ENCODE measurements at places on chromosomes 2 and 18.

DNA sequence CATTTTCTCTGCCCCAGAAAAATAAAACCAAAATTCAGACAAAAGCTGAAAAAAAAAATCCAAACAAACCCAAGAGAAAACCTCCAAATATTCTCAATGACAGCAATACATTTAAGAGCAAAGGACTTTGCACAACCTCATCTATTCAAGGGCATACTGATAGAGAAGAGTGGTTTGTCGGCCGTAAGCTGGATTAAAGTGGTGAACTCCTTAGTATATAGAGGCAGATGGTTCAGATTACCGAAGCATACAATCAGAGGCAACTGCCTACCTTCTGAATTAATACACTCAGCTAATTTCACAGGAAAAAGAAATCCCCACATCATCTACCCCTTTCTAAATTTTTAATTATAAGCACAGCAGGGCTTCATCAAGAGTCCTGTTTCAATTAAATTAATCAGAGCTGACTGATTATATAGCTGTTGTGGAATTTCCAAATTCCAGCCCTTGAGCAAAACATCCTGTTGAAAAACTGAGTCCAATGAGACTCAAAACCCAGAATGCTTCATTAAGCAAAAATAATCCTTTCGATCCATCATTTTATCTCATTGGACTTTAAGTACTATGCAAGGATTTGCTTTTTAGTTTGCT, at the start of gene CPLX4:
Gene CPLX4 (minus strand): TSS at position 190 of the 591 bp plus-strand sequence. CDS start 187 bp downstream, at position 3.
- no peak for DNase-seq

DNA sequence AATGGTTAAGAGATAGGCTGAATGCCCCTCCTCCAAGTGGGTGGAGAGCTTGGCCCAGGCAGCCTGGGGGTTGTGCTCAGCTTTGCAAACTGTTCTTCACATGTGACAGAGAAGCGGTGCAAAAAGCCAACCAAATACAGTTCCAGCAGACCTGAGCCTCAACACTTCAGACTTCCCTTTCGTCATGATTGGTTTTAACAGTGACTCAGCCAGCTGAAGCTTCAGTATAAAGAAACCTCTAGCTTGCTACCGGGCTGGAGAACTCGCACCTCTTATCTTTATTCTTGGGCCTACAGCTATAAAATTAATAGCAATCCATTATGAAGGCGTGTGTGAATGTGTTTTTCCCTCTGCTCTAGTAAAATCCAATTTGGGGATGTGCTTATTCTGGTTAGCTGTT, 20.0 kb downstream of the SETBP1 start:
- no peak for DNase-seq

DNA sequence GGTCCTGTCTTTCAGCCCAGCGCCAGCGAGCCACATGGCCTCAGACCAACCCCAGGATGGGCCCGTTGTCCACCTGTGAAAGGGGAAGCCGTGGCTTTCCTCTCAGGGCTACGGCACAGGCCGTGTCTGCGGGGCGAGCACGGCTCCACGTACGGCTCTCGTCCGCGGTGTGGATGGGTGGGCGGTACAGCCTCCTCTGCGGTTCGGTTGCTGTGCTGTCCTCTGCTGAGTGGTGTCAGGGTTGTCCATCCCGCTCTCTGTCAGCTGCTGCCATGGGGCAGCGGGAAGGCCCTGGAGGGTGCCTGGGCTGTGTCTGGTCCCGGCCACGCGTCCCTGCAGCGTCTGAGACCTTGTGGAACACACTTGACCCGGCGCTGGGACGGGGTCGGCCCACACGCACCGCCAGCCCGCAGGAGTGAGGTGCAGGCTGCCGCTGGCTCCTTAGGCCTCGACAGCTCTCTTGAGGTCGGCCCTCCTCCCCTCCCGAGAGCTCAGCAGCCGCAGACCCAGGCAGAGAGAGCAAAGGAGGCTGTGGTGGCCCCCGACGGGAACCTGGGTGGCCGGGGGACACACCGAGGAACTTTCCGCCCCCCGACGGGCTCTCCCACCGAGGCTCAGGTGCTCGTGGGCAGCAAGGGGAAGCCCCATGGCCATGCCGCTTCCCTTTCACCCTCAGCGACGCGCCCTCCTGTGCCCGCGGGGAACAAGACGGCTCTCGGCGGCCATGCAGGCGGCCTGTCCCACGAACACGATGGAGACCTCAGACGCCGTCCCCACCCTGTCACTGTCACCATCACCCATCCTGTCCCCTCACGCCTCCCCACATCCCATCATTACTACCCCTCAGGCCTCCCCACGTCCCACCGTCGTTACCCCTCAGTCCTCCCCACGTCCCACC, 128.7 kb downstream of the NFATC1 start:
- DNase-seq, result peak; percentile 24

DNA sequence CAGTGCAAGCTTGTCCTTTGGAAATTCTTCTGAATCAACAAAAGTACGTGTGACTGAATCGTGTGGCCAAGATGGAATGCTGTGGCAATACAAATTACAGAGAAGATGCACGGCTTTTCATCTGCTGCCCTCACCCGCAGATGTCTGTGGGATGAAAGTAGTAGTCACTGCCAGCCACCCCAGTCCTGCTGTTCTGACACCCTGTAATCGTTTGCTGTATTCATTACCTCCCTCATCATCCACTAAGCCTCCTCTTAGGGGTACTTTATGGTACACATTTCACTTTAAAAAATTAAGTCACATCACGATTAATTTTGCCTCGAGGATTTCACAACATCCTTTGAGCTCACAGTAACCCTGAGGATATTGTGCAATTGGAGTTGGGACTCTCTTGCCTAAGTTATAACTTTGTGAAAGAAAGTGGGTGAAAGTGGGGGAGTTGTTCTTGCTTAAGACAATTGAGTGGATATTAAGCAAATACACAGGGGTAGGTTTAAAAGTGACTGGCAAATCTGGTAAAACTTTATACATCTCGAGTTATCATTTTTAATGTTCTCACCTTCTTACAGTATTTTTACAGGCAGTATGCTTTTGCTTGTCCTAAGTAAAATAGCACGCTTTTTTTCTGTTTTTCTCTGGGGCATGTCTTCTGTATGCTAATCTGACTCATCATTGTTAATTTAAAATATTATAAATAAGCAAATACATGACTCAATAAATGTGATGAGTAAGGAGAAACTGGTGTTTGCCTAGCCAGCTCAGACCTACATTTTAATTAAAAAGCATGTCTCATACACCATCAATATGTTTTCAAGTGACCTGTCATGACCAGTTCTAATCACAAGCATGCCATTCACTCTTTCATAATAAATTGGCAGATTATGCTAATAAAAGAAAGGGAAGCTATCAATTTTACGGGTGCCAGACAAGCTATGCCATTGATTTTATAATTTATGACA, 680.9 kb downstream of the IRS1 start:
- no peak for DNase-seq

- no peak for DNase-seq
These were observed 100.1 kb downstream of the PLCL1 start for GRCh38 chr2:197904446-197904845.

DNA sequence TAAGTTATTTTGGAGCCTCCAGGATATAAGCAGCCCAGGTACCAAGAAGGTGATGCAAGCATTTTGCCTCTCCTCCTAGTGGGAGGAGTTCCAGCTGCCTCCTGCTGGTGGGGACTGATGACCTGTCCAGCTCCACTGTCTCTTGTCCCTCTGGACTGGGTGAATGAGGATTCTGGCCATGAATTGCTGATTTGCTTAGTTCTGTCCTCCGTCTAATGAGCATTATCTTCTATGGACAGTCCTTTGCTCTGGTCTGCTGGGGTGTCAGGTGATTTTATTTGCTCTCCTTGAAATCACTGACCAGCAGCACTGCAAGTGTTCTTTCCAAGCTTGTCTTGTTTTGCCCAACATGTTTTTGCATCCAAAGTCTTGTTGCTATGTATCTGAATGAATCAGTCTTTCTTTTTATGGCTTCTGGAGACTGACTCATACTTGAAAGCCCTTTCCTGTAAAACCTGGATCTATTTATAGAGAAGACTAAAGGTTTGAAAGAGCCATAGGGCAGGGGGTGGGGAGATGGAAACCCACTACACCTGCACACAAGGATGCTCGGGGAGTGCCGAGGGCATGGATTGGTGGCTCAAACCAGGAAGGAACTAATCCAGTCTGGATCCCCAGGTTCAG, 40.5 kb upstream of the EFHD1 start:
- DNase-seq, result no peak

DNA sequence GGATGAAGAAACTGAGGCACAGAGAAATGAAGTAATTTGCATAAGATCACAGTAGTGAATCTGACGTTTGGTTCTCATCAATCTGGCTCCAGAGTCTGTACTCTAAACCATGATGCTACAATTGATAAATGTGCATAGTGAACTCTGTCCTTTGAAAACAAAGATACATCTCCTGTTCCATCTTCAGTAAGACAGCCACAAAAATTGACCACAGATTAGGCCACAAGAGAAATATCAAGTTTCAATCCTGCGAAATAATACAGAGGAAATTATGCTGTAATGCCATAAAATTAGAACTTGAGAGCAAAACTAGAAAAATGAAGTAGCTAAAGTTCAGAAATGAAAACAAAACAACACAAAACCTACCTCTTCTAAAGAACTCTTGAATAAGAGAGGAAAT, 28.4 kb downstream of the FAM98A start:
- no peak for DNase-seq

DNA sequence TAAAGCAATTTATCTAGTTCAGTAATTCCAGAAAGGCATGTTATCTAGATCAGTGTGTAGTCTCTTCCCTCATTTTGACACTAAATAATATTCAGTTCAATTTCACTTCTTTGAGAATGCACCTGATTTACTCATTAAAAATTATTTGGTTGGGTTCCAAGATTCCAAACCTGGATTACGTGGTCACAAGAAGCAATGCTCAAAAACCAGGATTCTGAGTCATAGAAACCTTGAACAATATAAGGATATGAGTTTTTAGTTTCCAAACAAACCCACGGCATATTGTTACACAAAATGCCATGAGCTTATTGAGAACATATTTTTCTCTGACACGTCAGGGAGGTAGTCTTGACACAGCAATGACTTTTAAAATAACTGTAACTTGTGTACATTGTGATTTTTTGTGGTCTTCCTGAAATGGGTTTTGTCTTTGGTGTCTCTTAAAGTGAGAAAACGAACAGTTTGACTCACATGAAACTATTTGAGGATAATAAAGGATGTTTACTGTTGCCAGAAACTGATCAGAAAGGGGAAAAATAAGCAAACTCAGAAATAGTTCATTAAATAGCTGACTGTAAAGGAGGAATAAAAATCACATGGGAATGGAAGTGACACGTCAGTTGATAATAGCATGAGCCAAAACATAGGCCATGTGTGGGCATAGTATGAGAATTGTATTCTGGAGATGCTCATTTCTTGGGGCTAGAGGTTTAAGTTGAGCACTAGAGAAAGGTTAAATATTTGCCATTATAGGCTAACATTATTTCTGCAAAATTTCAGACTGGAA, 617.7 kb upstream of the CDH2 start:
- no peak for DNase-seq

GRCh38 chr18:73047688-73048087, 179.9 kb upstream of the NETO1 start:
- DNase-seq, result no peak

DNA sequence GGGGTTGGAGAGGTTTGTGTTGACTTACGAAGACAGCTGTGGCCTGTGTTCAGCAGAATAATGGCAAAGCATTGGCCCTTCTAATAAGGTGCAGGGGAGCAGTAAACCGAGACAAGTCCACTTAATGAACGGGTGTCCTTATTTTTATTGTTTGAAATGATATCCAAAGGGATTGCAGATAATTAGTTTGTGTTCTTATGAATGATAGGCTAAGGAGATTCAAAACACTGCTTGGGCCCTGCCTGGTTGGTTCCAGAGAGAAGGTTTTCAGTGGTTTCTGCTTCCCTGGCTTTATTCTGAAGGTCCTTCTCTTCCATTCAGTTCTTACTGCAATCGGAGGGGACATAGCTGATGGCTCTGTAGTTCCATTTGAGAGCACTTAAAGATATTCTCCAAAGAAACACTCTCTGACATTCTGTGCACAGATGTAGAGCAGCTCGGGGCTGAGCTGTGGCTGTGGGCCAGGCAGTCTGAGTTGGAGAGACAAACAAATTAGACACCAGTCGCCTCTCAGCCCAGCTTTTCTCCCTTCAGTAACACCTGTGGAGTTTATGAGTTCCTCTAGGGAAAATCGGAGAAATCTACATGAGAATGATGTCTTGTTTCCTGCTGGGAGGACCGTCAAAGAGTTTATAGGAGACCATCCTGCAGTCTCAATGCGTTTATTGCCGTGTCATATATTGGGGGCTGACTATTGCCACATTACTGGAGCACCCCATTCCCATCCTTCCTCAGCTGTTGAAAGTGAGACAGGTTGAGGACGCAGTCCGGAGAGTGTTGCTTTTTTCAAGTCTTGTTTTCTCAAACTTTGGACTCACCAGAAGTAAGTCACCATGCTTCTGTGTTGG, 6.5 kb downstream of the GREB1 start:
- no peak for DNase-seq

DNA sequence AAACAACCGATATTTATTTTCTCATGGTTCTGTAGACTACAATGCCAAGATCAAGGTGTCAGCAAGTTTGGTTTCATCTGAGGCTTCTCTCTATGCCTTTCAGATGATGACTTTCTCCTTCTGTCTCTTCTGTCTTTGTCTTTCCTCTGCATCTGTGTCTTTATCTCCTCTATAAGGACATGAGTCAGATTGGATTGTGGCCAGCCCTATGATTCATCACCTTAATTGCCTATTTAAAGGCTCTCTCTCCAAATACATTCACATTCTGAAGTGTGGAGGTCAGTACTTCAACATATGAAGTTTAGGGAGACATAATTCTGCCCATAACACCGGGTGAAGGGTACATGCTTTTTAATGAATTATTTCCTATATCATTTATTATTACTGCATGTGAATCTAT, 71.2 kb upstream of the CNTNAP5 start:
- no peak for DNase-seq

- no peak for DNase-seq
These were observed 34.2 kb downstream of the MRPL35 start for GRCh38 chr2:86233436-86233835.

DNA sequence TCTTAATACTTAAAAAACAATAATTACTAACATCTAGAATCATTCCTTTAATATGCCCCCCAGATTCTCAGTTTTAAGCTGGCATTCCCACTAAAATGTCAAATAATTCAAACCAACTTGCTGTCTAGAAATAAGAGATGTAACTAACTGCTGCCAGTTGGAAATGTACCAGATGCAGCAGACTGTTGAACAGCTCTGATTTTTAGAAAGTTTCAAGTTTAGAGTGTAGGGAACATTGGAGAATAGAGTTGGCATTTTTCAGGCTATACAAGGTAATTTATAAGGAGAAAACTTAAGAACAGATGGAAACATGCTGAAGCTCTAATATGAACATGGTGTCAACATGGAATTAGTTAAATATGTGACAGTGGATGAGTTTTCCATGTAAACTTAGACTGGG, 101.4 kb downstream of the PTRHD1 start:
- no peak for DNase-seq

DNA sequence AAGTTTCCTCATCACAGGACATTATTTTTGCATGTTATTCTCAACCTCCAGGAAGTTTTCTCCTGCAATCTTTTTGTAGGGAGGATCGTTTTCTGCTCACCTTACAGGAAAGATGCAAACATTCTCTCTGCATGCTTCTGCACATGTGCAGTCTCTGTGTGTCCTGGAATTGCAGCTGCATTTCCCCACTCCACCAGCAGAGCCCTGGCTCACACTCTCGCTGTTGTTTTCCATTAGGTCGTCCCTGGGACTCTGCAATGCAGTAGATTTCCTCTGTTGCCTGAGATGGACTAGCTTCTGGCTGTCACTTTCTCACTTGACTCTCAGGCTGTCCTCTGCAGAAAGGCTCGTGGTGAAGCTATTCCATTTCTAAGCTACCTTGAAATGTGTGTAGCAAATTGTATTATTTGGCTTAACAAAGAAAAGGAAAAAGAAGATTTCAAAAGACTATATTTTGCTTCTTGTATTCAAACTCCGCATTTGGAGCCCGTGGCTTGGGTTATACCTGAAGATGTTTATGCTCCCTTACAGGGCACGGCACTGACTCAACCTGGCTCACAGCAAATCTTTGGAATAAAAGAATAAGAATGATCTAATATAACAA, 346.7 kb downstream of the RAD51AP2 start:
- DNase-seq, result peak; percentile 61

All from dorsolateral prefrontal cortex (tissue), 122 donors.